ENCODE measurements at places on chromosomes 5 and 9. TPM values are rescaled to one million over a fixed set of nuclear protein-coding genes. Genes with fewer than 3 reads are reported as not detected.

Gene NDUFA8
- 27.3 TPM for total RNA-seq

Gene BTNL8
- total RNA-seq: 0.13 TPM

- DNase-seq: no peak
These were observed 6.3 kb downstream of the NR2F1-AS1 start for GRCh38 chr5:93574491-93575305.

DNA sequence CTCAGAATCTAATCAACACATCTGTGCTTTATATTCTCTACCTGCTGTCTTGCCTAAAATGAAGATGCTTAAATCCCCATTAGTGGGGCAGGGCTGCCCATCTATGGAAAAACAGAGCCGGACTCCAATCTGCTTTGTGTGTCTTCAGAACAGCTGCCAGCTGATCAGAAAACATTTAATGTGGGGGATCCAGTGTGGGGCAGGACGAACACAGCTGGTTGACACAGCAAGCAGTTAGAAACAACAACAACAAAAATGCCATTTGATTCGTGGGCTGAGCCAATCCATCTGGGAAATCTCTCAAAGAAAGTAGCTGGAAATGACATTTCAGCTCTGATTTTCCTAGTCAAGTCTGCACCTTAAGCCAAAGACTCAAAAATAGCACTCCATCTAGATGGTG, 99.8 kb downstream of the PPP2R2B start:
- DNase-seq: no peak
